HT-29 (cell line): ENCODE measurements at places on chromosomes 1 and 21.

GRCh38 chr1:74728736-74729135 is 4.1 kb downstream of the CRYZ start:
- DNase-seq: no peak

DNA sequence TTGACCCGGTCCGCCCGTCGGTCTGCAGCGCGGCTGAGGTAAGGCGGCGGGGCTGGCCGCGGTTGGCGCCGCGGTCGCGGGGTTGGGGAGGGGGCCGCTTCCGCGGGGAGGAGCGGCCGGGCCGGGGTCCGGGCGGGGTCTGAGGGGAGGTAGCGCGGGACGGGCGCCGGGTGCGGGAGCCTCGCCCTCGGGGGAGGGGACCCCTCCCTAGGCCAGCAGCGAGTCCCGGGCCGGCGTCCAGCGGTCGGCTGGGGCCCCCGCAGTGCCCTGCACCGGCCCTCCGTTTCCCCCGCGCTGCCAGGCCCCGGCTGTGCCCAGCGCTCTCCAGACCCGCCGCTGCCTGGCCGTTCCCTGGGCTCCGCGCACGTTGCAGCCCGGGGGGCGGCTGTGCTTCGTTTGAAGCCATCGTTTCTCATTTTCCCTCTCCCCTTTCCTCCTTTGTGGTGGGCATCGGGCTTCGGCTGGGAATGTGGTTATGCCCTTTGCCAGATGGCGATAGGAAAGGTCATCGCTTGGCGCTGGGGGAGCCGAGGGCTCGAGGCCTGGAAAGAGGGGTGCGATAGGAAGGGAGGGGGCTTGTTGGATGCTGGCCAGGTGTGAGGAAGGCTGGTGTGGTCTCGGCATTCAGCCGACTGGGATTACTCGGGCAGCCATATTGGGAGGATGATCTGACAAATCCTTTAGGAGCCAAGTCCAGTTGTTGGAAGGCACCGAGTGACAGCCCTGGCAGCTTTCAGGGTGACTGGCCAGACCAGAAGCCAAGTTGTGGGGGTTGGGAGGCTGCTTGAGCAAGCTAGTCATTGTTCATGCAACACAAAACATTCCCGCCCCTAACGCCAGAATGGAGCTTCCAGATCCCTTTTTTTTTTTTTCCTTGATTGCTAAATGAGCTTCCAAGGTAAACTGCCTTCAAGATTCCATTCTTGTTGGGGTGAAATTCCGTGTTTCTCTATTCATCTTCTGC is 753 bp downstream of the KIF1B start:
- DNase-seq: peak; percentile 87

DNA sequence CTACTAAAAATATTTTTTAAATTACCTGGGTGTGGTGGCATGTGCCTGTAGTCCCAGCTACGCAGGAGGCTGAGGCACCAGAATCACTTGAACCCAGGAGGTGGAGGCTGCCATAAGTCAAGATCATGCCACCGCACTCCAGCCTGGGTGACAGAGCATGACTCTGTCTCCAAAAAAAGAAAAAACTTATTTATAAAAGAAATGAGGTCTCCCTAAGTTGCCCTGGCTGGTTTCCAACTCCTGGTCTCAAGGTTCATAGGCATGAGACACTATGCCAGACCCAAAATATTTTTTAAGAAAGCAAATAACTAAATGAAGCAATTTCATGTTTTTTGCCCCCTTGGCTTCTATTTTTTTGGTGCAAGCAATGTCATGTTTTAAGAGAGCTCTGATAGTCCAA is 32.9 kb downstream of the EIF4G3 start:
- no peak for DNase-seq

DNA sequence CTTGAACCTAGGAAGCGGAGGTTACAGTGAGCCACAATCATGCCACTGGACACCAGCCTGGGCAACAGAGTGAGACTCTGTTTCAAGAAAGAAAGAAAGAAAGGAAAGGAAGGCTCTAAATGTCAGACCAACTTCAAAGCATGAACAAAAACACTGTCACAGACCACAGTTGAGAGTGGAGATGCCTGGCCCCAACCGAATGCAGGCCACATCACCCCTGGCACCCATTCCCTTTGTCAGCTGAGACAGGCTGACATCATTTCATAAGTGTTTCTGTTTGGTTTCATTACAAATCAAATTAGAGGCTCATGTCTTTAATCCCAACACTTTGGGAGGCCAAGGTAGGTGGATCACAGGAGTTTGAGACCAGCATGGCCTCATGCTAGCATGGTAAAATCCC is 28.6 kb upstream of the NADK start:
- no peak for DNase-seq

DNA sequence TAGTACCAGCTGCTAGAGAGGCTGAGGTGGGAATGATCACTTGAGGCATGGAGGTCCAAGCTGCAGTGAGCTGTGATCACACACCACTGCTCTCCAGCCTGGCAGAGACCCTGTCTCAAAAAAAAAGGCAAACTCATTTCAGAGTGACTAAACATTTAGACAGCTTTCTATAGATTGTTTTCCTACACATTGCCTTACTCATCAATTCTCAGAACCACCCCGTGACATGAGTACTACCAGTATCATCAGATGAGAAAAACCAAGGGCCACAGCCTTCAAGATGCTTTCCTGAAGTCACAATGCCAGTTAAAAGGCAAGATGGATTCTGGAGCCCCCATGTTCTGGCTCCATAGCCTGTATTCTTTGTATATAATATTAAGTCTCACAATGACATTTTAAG is 22.4 kb upstream of the SMPDL3B start:
- DNase-seq: no peak

- no peak for DNase-seq
Measured at GRCh38 chr1:184684285-184685074, 70.2 kb downstream of the EDEM3 start.

- DNase-seq: peak; percentile 57
Measured at GRCh38 chr1:60765204-60765603, 317.2 kb upstream of the NFIA start.

DNA sequence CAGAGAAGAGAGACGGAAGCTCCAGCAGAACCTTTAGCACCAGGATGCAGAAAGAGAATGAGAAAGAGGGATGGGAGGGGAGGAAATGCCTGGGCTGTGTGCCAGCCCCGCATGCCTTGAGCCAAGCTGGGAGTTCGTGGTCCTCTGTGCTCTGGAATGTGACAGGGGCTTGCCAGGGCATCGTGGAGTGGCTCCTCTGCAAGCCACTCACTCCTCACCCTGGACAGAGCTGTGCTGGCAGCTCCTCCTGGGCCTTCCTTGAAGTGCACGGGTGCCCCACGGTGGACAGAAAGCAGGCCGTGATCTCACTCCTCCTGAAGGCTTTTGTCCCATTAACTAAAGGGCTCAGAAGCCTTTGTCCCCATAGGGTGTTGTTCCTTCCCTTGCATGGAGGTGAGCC is 34.8 kb upstream of the PRELP start:
- peak; percentile 33 for DNase-seq

DNA sequence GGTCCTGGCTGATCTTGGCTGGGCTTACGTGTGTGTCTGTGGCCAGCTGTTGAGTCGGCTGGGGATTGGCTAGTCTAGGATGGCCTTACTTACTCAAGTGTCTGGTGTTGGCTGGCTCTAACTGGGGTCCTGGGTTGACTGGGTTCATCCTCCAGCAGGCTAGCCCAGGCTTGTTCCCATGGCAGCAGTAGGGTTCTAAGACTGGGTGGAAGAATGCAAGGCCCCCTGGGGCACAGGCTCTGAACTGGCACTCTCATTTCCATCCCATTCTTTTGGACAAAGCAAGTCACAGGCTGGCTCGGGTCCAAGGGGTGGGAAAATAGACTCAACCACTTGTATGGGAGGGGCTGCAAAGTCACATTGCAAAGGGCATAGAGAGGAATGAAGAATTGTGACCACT is 7.9 kb upstream of the OPRD1 start:
- no peak for DNase-seq

GRCh38 chr1:92291372-92291999 is 7.3 kb downstream of the GLMN start:
- DNase-seq: peak; percentile 71

DNA sequence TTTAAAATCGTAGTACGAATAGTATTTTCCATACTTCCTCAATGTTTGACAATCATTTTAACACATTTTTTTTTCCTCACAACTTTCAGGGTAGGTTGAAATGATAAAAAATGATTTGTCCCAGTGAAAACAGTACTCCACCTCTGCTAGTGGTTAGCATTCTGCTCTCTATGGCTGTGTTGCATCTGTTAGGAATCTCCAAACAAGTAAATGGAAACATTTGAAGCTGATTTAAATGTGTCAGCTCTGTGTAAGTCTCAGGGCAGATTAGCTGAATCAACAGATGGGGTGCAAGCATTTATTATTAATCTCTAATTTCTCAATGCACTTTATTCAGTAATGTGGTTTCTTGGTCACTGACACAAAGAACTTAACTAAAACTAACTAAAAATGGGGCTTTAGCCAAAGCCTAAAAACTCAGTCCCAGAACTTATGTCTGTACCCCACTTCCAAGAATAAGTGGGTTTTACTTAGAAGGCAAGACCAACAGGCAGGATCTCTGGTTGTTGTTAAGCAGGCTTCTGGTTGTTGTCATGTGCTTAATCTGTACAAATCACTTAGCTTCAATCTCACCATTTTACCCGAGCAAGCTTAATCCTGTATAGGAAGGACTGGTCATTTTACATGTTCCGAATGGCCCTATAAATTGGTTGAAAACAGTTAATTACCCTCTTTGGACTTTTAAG is 67.8 kb downstream of the PRRX1 start:
- no peak for DNase-seq

DNA sequence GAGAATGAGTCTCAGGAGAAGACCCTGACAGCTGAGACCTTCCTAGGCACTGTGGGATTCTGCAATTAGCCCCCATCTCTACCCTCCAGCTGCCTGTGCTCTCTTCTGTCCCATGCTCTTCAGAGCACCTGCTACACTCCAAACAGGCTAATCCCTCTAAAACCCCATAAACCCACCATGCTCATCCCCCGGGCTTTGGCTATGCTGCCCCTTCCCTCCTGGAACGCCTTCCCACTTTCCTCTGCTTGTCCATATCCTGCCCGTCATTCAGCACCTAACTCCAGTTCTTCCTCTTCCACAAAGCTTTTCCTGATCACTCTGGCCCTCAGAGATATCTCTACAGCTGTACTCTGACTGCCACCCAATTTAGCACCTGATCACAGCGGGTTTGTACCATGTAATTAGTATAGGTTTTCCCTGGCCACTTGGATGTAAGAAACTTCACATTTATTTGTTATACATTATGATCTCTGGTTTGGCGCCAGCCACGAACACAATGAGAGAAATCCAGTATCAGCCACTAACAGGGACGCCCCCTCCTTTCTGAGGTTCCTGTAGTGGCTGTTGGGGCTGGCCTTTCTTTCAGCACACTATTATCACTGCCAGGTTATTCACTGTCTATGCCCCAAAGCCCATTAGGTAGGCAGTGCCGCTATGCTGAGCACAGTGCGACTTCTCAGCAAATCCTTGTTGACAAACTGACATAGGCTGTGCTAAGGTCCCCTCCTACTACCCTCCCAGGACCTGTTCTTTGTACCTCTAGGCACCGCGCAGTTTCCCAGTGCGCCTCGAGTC is 45.1 kb downstream of the CDC7 start:
- DNase-seq: no peak

GRCh38 chr1:12161324-12161661 is 5.5 kb upstream of the TNFRSF1B start:
- DNase-seq: no peak

DNA sequence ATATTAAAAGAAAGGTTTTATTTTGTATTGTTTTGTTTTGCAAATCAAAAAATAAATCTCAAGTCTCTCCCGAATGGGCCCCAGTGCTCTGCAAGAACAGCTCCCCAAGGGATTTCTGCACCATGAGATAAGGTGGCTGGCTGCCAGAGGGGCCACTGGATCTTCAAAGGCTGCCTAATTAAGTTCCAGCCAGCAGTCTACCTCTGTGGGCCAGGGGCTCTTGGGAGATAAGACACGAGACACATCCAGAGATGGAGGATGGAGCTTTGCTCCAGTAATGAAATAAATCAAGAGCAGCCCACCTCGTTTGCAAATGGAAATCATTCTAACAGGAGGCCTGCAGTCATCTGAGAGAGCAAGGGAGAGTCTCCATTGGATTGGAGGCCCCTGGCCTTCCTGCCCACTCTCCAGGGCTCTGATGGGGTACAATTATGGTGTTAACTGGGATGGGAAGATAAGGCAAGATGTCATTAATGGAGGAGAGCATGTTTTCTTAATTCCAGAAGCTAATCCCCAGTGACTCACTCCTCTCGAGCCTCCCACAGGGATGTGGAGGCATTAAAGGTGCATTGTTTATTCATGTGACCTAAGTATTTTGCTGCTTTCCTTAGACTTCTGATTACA is 155.2 kb upstream of the KAZN start:
- DNase-seq: no peak

- no peak for DNase-seq
Measured at GRCh38 chr1:155882235-155882634, 22.9 kb downstream of the SYT11 start.

- no peak for DNase-seq
Measured at GRCh38 chr1:34518146-34518699, 236.6 kb upstream of the GJB5 start.

GRCh38 chr21:46295996-46296752 is 10.0 kb downstream of the YBEY start:
- no peak for DNase-seq

DNA sequence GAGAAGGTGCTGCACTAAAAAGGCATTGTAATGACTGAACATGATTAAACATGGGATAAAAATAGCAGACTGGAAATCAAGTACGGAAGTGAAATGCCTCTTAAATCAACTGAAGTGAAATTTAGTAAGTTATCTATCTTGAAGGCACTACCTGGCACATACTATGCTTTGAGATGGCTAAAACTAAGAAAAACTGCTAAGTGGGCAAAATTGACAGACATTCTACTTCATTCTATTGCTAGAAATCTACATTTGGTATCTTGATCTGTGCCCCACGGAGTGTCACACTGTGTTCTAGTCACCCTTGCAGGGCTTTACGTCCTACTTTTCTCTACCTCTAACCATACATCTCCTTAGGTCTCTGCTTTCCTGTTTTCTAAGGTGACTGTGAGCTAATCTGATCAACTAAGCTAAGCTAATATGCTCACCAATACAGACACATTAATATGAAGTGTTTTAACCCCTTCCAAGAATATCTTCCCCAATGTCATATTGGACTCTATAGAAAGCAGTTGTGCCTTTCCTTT is 4.1 kb downstream of the PDC start:
- DNase-seq: no peak

DNA sequence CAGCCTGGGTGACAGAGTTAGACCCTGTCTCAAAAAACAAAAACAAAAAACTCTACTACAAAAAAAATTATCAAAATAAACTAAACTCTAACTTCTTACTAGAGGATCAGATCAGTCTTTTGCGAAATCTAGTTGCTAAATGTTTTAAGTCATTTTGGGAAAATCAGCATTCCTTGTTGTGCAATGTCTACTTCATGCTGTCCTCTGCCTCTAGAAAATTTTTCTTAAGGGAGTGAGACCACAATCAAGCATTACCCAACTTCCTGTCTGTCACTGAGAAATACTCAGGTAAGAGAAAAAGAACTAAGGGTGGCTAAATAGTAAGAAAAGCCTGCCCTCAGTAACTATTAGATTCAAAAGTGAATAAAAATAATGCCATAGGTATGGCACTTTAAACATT is 67.2 kb upstream of the FOXD3 start:
- DNase-seq: no peak

- no peak for DNase-seq
Measured at GRCh38 chr1:41838266-41838665, 80.5 kb downstream of the HIVEP3 start.
